ENCODE measurements at places on chromosomes 11 and 22. TPM values are rescaled to one million over a fixed set of nuclear protein-coding genes. Genes with fewer than 3 reads are reported as not detected.

Gene SLC29A2
- 0.17 TPM for total RNA-seq

Gene HTR3A
- not detected for total RNA-seq

Gene KRTAP5-2
- not detected for total RNA-seq

Gene THRSP
- total RNA-seq = not detected

Gene CBX7
- total RNA-seq = 5.8 TPM

Gene OR51B5
- 0.26 TPM for total RNA-seq

Gene TRIM22
- total RNA-seq = 151 TPM

Gene RASSF10
- not detected for total RNA-seq

Gene SMPD1
- 40.0 TPM for total RNA-seq

Gene FLRT1
- 0.09 TPM for total RNA-seq

Gene MACROD1
- total RNA-seq = 16.9 TPM

Gene CRYBB2
- not detected for total RNA-seq

Gene MOGAT2
- total RNA-seq = not detected

Gene RRP8
- total RNA-seq = 6.9 TPM

Gene ANO9
- under 0.01 TPM for total RNA-seq

Gene SPDYC
- not detected for total RNA-seq

Gene NRXN2
- 1.0 TPM for total RNA-seq

Gene MGAT3
- total RNA-seq = under 0.01 TPM

Gene TMEM9B
- total RNA-seq = 40.8 TPM

Gene OR51T1
- total RNA-seq = not detected

Gene ART1
- not detected for total RNA-seq

Gene EFCAB6
- total RNA-seq = 2.7 TPM

Gene CASP4
- 107 TPM for total RNA-seq

Gene KCNK4
- total RNA-seq = 0.09 TPM

Gene MAJIN
- total RNA-seq = not detected

Gene DDI1
- total RNA-seq = not detected

Gene BSCL2
- total RNA-seq = 43.8 TPM

Gene SPON1
- under 0.01 TPM for total RNA-seq

Gene MAP6
- total RNA-seq = 0.86 TPM

Gene TSGA10IP
- not detected for total RNA-seq

Gene RFPL2
- not detected for total RNA-seq

Gene SHISAL1
- 5.8 TPM for total RNA-seq

Gene PKDREJ
- total RNA-seq = 0.09 TPM

Gene KRTAP5-7
- total RNA-seq = not detected

Gene CCDC85B
- total RNA-seq = 86.5 TPM

Gene DMC1
- 6.9 TPM for total RNA-seq
